ENCODE measurements at places on chromosomes 3 and 15.

GRCh38 chr15:43769584-43770228, 7.1 kb downstream of the ELL3 start:
- peak; percentile 35 for DNase-seq

DNA sequence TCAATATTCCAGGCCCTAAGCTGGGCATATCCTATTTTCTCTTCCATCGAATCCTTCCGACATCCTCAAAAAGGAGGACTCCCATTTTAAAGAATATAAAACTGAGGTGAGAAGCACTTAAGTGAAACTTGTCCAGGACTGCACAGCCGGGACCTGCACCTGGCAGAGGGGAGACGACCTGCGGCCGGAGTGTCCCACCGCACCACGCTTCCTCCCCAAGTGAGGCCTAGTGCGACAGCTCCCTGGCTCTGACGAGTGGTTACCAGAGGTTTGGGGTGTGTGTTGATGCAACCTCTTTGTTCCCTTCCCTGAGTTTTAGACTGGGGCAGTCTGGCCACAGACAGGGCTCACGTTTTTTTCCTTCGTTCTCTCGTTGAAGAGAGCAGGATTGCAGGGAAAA, 24.9 kb upstream of the ATP2B2 start:
- no peak for DNase-seq

GRCh38 chr3:46913644-46914043, 36.1 kb downstream of the PTH1R start:
- no peak for DNase-seq

DNA sequence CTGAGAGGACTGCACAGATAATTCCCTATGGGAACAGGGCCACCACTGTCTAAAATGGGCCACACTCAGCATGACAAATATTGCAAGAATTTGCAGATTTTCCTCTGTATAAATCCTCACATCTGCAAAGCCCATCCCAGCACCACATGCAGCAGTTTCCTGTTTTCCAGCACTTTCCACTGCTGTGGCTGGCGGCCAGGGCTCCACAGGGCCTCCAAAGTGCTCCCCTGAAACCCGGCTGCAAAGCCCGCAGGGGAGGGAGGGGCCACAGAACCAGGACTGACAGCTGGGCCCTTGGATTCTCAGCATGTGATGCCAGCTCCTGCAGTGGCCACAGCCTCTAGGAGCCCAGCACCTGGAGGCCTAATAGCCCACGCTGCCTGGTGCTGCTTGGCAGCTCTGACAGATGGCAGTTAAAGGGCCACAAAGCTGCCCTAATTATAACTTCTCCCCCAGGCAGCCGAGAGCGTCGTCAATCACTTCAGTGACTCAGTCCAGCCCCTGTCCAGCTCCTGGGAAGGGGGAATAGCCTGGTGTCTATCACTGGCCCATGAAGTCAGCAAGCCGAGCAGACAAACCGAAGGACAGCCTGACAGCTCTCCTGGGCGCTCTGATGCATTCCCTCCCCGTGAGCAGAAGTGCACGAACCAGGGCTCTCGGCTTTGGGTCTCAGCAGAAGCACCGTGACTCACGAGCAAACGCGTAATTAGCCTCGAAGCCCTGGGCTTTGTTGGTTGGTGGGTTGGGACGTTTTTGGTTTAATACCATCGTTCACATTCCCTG, 4.7 kb downstream of the LRRC15 start:
- no peak for DNase-seq

DNA sequence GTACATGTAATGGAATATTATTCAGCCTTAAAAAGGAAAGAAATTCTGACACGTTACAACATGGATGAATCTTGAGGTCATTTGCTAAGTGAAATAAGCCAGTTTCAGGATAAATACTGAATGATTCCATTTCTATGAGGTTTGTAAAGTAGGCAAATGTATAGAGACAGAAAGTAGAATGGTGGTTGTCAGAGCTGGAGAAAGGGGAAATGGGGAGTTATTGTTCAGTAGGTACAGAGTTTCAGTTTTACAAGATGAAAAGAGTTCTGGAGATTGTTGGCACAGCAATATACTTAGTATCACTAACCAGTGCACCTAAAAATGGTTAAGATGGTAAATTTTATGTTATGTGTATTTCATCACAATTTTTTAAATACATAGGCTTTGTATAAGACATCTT, 60.6 kb downstream of the USP8 start:
- no peak for DNase-seq

DNA sequence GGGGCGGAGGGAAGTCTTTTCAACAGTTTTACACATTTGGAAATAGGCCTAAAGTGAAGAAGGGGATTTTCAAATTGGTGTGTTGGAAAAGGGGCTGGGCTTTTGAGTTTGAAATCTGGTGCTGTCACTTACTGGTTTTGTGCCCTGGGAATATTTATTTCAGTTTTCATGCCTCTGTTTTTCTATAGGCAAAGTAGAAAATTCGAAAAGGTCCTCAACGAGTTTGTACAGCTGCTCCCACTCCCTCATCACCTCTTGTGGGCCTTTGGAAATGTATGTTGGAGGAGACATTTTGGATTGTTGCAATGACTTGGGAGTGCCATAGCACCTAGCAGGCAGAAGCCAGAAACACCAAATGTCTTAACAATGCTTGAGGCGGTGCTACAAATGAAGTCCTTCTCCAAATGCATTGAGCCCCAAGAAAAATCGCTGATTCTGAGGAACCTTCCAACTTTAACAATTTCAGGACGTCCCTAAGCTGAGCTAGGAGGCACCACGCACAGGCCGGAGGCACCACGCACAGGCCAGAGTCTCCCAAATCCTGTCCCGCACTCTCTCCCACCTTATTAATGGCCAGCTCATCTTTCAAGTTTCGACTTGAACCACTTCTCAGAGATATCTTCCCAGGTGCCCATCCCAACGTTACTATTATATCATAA, 639 bp upstream of the POLR2M start:
- DNase-seq, result no peak

GRCh38 chr3:111283165-111283564, 211.5 kb downstream of the NECTIN3 start:
- DNase-seq, result no peak
